Stimulated activated CD8-positive, alpha-beta memory T cell treated with anti-CD3 and anti-CD28 coated beads, Interleukin-12 subunit alpha, Interleukin-12 subunit beta, amount 100 ng/mL, for 1 hour (primary cell): ENCODE measurements at places on chromosomes 5 and 9.

DNA sequence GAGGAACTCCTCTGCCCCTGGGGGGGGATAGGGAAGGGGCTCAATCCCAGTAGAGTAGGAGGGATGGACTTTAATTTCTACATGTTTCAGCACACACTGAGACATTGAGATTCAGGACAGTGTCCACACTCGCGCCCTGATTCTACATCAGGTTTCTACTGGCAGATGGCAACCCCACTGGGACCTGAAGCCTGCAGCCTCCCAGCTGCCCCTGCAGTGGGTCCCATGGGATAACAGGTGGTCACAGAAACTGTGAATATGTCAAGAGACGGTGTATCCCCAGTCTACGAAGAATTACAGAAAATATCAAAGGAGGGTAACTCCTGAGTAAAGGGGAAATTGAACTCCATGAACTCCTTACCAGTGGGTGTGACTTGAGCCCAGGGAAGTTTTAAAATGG, 2.4 kb upstream of the TERT start:
- DNase-seq = no peak

- no peak for DNase-seq
Measured at GRCh38 chr9:14340994-14341393, 27.1 kb upstream of the NFIB start.

- no peak for DNase-seq
Measured at GRCh38 chr9:77829420-77829819, 181.3 kb upstream of the GNA14 start.

- no peak for DNase-seq
Measured at GRCh38 chr5:164809821-164810220, 1304.4 kb downstream of the MAT2B start.

DNA sequence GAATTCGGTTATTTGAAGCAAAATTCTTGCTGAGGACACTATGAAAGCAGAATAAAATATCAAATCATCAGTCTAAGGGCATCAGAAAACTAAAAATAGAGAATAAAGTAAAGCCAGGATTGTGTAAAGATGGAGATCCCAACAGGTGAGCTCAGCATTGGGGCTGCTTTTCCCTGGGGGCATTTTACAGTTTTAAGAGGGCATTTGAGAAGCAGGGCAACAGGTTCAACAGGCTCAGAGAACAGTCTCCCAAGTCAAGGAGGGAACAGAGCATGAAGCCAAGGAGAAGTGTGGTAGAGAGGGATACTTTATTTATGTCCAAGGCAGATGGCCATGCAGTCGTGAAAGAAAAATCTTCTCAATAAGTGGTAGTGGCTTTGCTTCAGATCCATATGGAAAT, 145.4 kb downstream of the SYK start:
- DNase-seq = no peak

DNA sequence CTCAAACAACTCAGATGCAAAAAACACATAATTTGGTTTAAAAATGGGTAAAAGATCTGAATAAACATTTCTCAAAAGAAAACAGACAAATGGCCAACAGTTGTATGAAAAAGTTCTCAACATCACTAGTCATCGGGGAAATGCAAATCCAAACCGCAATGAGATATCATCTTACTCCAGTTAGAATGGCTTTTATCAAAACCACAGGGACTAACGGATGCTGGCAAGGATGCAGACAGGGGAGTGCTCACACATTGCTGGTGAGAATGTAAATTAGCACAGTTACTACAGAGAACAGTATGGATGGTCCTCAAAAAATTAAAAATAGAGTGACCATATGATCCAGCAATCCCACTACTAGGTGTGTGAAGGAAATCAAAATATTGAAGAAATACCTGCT, 589.1 kb upstream of the ADAMTS16 start:
- DNase-seq = no peak

GRCh38 chr9:96006961-96007360, 131.5 kb downstream of the ERCC6L2 start:
- no peak for DNase-seq

DNA sequence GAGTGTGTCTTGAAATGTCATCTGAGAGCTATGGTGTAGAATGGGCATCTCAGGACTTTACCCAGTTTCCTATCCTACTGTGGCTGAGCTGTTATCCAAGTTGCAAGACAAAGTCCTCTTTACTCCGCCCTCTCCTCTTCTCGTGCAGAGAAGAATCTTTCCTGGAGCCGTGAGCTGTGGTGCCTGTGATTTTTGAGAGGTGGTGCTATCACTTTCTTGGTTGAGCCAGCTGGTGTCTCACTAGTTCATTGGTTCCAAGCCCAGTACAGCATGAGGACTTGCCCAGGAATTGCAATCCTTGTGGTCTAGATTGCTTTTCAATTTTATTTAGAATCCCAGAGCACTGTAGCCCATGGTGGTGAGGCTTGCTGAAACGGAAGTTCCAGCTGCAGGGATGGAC, 2300.3 kb downstream of the MAT2B start:
- no peak for DNase-seq

DNA sequence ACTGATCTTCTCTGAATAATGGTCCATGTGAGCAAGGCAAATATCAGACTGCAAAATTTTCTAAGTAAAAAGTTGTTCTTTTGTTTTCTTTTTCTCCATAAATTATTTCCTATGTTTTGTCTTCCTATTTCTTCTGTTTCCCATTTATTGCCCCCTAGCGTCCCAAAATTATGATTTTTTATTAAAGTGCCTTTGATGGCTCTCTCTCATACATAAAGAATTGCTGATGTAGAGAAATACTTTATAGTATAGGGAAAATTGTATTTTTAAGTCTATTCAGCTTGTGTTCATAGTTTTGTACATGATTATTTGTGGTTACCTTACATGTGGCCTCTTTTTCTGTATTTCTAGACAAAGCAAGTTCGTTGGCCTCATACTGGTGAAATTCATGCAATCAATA, 1031.2 kb downstream of the EFNA5 start:
- DNase-seq = no peak

DNA sequence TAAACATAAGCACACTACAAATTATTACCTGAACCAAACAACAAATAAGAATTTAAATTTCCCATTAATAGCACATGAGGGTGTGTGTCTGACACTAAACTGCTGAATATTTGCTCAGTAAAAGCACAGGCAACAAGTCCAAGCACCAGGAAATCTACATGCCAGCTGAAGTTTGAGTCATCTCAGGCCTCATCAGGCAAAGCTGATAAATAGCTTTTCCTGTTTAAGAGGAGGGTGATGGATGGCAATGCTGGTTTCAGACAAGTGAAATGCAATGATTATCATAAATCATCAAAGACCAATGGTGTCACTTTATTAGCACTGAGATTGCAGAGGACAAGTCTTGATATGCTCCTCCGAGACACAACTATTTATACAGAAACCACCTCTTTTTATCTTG, 1668.0 kb upstream of the C9orf72 start:
- no peak for DNase-seq

DNA sequence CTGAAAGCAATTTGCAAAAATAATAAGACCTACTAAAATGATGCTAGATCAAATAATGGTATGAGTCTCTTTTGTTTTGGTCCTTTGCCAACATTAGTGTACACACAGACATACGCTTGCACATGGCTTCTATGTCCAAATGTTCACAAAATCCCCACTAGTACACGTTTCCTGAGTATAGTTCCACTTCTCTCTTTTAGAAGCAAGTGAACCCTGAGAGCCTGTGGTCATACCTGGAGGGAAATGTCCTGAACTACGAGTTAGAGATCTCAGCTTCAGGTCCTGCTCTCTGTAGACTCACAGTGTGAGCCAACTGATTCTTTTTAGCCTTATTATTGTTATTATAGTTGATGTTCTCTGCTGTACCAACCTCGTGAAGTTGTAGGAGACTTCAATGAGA, 47.3 kb upstream of the ACTBL2 start:
- no peak for DNase-seq

- no peak for DNase-seq
Measured at GRCh38 chr9:14993061-14993800, 83.0 kb upstream of the FREM1 start.

DNA sequence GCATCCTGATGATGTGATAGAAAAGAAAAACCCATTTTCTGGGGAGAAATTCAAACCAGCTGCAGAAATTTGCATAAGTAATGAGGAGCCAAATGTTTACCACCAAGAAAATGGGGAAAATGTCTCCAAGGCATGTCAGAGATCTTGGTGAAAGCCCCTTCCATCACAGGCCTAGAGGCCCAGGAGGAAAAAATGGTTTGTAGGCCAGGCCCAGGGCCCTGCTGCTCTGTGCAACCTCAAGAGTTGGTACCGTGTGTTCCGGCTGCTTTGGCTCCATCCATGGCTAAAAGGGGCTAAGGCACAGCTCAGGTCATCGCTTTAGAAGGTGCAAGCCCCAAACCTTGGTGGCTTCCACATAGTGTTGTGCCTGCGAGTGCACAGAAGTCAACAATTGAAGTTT, 543.1 kb downstream of the ZNF608 start:
- no peak for DNase-seq

DNA sequence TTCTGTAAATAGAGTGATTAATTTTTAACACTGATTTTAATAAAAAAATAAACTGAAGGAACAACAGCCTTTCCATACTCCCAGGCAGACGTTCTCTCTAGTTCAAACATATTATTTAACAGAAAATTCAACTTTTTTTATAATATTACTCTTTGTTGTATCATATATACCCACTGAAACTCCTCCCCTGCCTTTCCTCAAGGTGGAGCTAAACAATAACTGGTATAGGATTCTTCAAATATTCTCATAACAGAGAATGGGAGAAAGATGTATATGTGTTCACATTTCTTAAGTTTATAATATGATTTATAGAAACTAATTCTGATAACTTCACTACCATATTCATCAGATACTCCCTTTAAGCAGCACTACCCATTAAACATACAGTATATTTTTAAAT, 83.4 kb downstream of the CYLC2 start:
- no peak for DNase-seq

DNA sequence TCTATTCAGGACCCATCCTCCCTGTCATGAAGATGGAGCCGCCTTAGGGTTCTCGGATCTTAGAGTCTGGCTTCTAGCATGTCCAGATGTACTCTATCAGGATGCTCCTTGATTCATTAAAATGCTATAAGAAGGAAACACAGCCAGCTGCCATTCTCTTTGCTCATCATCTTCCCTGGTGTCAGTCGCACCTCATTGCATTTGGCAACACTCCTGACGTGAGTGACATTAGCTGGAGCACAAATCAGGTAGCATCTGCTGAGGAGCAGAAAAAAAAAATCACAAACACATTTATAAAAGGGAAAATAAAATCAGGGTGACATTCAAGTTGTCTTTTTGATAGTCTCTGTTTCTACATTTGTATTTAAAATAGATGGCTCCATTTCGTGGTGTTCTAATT, 226.1 kb upstream of the NMUR2 start:
- no peak for DNase-seq

DNA sequence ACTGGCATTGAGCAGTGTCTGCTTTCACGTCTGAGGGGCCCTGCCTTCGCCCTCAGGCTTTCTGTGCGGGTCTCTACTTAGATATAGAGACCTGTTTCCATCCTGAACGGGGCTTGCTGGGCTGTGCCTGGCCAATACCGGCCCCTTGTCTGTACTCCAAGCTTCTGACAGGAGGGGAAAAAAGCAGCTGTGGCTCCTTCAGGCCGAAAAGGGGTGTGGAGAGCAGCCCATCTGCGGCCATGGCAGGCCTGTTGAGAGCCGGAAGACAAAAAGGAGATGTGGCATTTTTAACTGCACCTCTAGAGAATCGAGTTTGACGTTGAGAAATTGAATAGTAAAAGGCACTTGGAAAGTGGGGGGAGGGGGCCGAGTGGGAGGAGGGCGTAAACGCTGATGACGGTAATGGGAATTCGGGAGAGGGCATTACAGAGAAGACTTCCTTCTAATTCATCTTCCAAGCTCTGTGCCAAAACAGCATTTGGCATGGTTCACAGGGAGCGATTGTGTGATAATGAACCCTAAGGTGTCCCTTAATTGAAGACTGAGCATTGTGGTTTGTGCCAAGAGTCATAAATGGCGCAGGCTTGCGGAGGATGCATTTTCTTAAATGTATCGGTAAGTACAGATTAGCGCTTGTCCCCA, 25.1 kb upstream of the PRDM12 start:
- DNase-seq = no peak

GRCh38 chr5:39331861-39332381, 32.4 kb downstream of the C9 start:
- DNase-seq = no peak

DNA sequence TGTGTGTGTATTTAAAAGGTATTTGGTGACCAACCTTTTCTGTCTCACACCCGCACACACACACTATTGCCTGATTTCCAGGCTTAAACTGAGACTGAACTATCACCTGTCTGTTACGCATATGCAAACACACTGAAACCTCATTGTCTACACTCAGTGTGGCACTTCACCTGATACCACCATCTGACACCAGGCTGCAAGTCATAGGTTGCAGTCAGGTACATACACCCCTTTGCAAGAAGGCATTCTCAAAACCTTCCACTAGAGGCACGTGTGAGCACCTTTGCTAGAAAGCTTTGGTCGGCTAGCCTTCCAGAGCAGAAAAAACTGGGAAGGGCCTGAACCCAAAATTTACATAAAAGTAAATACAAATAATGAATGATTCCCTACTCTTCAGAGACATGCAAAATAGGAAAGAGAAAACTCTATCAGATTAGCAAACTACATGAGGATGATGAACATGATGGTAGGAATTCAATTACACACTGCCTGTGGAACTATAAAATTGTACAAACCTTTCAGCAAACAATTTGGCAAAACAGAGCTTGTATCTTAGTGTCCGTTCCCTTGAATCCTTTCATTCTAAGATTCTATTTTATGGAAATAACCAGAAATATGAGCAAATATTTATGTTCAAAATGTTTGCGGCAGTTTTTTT, 5.9 kb upstream of the FOXD1 start:
- peak; percentile 21 for DNase-seq

- no peak for DNase-seq
Measured at GRCh38 chr5:170486371-170486770, 17.4 kb upstream of the KCNIP1 start.

GRCh38 chr5:68644971-68645370, 429.4 kb downstream of the PIK3R1 start:
- DNase-seq = no peak

GRCh38 chr9:130424595-130425454, 19.9 kb upstream of the ASS1 start:
- DNase-seq = no peak

GRCh38 chr5:73529081-73529480, 30.8 kb downstream of the BTF3 start:
- no peak for DNase-seq

DNA sequence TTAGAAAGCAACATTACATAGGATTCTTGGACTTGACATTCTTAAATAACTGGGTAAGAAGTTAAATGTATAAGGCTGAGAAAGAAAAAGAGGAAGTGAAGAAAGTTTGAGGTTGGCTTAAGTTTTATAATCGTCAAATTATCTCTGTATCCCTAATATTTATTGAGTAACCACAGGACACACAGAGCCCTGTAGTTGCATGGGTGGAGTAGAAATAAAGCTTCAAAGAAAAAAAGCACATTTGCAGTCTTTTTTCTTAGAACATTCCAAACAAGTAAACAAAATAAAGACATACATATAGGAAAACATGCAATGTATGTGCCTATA, 137.0 kb downstream of the CCDC192 start:
- no peak for DNase-seq

GRCh38 chr5:1089621-1090040, 22.2 kb downstream of the SLC12A7 start:
- DNase-seq = no peak
